ENCODE measurements at places on chromosomes 5 and 9.

- DNase-seq: no peak
Measured at GRCh38 chr9:136653323-136654079, 9.2 kb upstream of the EGFL7 start.

DNA sequence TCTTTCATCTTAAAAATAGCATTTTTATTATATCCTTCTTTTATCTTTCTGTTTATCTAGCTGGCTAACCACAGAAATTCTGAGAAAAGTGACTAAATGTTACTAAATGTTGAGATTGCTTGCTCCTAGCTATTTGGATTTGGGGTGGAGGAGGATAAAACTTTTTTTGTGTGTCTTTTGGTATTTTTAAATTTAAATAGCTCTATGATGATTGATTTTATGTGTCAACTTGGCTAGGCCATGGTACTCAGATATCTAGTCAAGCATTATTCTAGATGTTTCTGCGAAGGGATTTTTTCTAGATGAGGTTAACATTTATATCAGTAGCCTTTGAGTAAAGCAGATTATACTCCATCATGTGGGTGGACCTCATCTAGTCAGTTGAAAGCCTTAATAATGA lies 75.0 kb downstream of the GCNT1 start:
- DNase-seq: no peak

DNA sequence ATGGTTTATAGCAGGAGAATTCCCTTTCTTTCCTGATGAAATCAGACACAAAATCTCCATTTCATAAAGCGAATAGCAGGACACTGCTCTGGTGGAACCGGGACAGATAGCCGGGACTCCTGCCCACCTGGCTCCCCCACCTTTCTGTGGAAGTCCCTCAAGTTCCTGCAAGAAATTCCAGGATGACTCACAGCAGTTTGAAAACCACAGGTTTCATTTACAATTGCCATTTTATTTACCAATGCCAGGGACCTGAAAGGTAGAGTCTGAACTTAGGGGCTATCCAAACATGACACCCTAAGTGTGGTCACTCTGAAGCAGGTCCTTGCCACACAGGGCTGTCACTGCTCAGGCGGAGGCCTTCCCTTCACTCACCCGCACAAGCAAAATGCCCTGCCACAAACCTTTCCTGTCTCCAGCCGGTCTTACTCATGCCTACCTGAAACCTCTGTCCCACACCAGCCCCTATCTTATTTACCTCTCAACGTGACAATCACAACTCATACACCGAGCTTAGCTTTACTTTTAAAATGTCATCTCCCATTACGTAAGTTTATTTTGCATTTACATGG lies 63.3 kb upstream of the TAF1L start:
- no peak for DNase-seq

- no peak for DNase-seq
Measured at GRCh38 chr5:69010476-69010875, 83.3 kb upstream of the SLC30A5 start.

DNA sequence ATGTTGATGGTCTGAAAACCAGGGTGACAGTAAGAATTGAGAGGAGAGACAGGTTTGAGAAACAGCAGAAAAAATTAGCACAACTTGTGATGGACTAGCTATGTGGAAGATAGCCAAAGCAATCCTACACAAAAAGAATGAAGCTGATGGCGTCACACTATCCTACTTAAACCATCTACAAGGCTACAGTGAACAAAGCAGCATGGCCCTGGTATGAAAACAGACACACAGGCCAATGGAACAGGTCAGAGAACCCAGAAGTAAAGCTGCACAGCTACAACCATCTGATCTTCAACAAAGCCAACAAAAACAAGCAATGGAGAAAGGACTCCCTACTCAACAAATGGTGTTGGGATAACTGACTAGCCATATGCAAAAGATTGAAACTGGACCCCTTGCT lies 7.5 kb upstream of the UBE2R2 start:
- no peak for DNase-seq

GRCh38 chr9:131965841-131966240 lies 113.8 kb downstream of the MED27 start:
- DNase-seq: no peak

DNA sequence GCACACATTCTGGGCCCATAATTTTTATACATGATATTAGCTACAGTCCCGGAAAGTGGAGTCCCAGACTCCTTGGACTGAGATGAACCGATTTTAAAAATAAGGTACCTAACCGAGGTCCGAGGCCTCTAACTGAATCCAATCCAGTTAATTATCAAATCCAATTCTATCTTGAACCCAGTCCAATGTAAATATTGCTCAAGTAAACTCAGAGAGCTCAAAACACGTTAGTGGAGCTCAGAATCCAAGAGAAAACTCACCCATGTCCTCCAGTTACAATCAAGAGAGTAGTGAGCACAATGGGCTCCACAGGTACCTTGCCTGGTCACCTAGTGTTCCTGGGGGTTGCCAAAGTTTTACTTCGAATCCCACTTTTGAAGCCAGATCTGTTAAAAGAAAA lies 37.9 kb upstream of the DIRAS2 start:
- no peak for DNase-seq

DNA sequence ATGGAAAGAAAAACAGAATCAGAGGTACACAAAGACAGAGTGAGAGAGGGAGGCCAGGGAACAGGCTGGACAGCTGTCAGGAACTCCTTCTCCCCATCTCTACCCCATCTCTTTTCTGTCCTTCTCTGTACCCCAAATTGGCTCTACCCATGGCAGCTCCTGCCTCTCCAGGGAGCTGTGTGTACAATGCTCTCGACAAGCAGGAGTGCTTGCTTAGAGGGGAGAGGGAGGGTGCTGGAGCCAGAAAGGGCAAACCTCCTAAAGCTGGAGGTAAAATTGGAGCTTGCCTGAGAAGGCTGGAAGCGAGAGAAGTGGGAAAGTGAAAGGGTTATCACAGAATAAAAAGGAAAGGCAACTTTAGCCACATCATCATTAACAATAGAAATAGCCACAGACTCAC lies 6.4 kb downstream of the TPM2 start:
- DNase-seq: no peak

DNA sequence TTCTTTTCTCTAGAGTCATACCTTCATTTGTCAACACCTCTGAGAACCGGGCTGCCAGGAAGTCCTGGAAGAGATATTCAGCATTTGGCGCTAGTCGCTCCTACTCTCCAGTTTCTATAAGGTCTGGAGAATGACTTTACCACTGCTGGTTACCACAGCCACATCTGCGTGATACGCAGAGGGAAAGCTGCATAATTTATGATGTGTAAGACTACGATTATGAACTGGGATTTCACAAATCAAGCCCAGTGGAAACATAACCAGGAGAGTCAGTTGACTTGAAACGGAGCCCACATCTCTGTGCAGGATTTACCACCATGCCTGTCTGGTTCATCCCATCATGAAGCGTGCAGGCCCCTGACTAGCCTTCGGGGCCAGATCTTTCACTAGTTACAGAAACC lies 72.6 kb downstream of the FGF1 start:
- no peak for DNase-seq

DNA sequence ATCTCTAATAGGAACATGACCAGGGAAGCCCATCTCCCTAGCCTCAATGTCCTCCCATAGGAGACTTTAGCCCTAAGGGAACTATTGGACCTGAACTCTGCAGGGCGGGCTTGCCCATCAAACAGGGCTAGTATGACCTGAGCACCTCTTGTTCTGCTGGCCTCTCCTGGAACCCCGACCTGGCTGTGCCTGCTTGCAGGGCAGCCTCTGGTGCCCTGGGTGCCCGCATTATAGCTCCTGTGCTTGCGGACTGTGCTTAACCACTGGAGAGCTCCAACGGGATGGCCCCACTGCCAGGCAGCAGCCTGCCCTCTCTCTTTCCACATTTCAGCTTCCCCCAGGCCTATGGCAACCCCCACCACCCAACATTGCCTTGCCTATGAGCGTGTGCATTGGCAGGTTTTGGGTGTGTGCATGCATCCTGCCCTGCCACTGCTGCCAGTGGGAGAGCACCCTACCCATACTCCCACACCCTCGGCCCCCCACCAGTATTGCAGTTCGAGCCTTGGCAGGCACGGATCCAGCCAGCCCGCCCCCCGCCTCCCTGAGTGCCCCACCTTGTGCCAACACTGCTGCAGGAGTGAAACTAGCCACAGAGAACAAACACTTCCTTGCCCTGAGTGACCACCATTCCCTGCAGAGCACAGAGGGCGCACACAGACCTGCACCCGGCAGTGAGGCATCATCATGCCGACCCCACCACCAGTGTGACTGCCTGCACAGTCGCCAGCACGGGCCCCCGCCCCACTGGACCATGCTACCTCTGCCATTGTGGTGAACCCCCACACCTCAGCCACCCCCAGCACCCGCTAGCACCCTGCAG lies 1123.8 kb upstream of the CDH6 start:
- no peak for DNase-seq

- DNase-seq: no peak
Measured at GRCh38 chr5:159566832-159567231, 236.5 kb upstream of the IL12B start.

DNA sequence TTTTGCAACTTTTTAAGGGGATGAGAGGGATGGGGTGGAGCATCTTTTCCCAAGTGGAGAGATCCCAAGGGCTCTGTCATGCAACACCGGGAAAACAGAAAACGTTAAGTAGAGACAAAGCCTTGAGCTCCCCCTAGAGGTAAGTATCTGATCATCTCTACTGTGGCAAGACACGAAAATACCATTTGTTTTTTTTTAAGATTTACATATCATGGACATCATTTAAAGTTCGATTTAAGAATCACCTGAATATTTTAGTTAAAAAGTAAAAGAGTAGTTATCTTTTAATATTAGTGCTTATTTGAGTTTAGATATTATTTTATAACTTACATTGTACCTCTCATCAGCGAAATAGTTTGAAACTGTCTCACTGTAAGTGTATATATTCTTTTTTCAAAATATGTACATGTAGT lies 200.4 kb downstream of the LRRC70 start:
- no peak for DNase-seq

DNA sequence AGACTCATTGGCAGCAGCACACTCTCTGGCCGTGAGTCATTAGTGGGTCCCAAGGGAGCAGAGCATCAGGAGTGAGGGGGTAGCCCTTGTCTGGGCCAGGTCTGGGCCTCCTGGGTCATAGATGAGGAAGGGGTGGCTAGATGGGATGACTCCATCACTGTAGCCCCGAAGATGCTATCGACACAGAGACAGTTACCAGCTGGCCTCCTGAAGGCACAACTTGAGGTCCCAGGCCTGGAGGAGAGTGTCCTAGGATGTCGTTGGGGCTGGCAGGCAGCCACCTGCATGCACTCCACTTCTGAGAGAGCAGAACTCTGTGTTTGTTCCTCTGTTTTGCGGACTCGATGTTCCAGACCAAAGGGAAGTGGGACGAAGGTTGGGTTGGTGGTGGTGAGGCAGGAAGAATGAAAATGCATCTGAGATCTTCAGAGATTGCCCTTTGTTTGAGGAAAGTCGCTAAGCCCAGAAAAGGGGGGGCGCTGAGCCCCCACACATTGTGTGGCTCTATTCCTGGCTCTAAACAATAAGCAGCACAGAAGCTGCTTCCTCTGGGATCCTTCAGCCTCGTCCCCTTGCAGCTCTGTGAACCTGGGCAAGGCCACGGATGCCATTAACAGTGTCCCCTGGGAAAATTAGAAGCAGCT lies 4.7 kb downstream of the BTNL9 start:
- DNase-seq: no peak

DNA sequence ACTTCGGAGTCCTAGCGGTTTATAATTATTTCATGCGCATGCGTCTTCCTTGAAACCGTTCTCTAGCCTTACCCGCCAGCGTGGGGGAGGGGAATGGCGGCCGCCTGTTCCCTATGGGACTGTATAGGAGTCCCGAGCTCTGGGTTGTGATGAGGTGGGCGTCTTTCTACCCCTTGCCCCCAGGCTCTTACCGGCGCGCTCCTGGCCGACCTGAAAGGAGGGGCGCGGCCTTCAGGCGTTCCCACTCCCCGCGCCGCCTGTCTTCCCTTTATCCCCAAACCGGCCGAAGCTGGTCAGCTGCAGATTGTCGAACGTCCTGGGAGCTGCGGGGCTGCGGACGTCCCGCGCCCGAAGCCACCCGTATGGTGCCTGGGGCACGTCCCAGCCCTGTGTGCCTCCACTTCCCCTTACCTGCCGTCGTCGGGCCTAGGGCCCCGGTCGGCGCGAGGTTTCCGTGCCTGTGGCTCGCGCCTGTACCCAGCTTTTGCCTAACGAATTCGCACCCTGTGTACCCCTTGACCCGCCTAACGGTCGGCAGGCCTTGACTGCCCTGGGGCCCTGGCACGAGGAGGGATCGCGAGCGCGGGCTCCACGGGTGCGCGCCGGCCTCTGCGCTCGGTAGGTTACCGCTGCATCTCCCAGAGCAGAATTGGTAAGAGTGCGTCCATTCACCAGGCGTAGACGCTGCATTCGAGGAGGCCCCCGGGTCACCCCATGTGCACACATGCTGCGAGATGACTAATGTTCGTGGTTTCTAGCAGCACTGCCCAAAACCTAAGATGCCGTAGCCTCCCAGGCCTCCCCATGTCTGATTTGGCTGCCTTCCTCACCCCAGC lies 653 bp upstream of the HNRNPH1 start:
- peak; percentile 78 for DNase-seq

DNA sequence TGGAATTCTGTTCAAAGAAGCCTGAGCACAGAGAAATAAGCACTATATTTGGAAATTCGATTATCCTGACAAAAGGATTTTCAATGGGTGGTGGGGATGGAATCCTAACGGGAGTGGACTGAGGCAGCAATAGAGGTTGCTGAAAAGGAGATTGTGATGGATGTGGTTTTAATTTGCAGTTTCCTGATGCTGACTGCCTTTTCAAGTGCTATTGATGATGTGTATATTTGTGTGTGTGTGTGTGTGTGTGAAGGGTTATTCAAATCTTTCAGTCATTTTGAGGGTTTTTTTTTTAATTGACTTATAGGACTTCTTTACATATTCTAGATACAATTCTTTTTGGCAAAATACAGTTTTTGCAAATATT lies 614.5 kb downstream of the HINT1 start:
- DNase-seq: no peak

GRCh38 chr9:134439368-134439784 lies 113.1 kb downstream of the RXRA start:
- DNase-seq: no peak

GRCh38 chr5:168947212-168947868 lies 353.6 kb downstream of the SLIT3 start:
- peak; percentile 62 for DNase-seq

DNA sequence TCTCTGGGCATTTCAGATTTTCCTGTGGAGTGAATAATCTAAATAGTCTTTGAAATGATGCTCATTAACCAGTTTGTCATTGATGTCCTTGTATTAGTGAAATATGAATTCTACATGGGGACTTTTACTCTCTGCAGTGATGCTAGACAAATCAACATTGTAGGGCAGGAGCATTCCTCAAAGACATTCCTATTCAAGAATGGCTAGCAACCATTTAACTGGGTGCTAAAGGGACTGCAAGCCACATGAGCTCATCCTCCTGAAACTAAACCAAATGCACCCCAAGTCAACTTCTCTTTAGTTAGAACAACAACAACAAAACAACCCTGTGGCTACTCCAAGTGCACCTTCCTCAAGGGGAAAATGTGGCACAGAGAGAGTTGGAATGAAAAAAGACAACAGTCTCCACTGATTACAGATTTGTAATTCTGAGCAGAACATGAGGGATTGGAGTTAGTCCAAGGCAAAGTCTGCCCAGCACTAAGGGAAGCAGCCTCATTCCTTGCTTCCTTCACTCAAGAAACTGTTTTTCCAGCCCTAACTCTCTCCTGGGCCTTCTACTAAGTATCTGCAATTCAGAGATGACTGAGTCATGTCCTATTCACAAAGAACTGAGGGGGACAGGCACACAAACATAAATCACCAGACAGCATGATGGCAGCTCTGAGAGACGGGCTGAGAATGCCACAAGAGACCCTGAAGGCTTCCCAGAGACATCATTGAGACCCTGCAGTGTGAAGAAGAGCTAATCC lies 82.0 kb upstream of the WWC1 start:
- no peak for DNase-seq

GRCh38 chr9:129838707-129839259 lies 3.5 kb downstream of the USP20 start:
- DNase-seq: peak; percentile 80

Measured in activated naive CD4-positive, alpha-beta T cell treated with anti-CD3 and anti-CD28 coated beads for 36 hours (primary cell).